NCI-H1092 treated with DMSO at 0.1 percent for 48 hours (cell line): ENCODE measurements at places on chromosomes 13 and 19.

- DNase-seq: no peak
Observed at GRCh38 chr19:14476673-14477401, 1.7 kb upstream of the PTGER1 start.

DNA sequence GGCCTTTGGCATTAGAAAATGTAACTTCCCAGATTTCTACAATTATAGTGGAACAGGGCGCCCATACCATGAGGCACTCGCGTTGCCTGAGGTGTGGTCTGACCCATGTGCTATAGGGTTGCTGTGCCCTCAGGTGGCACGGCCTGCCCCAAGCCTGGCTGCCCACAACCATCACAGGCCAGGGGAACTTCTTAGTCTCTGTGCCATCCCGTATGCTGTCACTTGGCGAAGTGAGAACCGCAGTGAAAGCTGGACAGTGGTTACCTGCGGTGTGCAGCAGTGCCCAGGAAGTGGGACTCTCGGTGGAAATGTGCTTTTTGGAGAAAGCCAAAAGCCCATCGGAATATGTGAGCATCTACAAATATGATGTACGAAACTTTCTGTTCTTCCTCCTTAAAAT lies 88.2 kb upstream of the GPR183 start:
- no peak for DNase-seq

DNA sequence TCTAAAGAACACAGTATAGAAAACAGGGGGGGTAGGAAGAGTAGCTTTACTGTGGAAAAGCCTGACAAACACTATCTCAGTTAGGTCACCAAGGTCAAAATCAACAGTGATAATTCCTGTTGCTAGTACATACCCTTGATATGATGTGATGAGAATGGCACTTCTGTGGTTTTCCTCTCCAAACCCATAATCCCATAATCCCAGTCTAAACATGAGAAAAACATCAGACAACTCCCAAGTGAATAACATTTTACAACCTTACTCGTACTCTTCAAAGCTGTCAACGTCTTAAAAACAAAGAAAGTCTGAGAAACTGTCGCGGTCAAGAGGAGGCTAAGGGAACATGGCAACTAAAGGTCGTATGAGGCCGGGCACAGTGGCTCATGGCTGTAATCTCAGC lies 137.6 kb downstream of the FOXO1 start:
- no peak for DNase-seq

DNA sequence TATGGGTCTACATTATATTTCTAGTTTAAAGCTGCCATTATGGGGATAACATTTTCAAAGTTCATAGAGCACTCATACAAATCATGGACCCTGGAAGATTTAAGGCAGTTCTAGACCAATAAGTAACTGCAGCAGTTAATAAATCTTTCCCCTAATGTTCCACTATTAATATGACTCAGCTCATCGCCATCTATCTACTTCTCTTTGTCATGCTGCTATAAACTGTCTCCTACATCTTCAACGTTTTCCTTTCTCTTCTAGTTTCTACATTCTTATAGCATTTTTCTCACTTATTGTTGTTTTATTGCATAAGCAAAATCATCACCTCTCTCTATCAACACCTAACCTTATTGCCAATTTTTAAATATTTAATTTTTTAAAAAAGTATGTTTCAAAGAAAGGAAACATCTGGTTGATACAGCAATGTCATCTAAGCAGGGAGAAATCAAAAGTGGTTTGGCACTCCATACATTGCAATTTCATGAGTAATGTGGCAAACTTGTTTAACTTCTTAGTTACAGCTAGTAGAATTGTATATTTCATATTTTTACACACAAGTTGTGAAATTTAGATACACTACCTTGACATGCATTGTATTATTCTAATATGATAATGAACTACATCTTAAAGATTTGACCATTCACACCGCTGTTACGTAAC lies 1500.4 kb upstream of the MIR17HG start:
- no peak for DNase-seq

DNA sequence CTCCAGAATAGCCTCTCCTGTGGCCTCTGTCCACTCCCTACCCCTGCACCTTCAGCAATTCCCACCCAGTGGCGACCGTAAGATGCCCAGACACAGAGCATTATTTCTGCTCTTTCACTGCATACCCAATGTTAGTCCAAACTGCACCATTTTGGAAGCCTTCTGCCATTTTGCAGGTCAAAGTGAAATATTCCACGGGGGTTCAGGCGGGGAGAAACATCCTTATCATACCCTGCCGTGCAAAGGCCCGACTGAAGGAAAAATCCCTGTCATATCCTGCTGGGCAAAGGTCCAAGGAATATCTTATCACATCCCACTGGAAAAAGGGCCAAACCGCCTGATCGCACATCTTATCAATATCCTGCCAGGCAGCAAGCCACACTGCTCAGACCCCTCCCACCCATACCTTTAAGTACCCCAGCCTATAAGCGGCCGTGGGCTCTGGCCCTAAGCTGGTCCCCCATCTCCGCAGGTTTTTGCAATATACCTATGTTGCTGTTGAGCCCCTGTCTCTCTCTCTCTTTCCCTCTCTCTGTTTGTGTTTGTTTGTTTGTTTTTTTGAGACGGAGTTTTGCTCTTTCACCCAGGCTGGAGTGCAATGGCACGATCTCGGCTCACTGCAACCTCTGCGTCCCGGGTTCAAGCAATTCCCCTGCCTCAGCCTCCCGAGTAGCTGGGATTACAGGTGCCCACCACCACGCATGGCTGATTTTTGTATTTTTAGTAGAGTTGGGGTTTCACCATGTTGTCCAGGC lies 18.2 kb downstream of the CLEC11A start:
- no peak for DNase-seq

DNA sequence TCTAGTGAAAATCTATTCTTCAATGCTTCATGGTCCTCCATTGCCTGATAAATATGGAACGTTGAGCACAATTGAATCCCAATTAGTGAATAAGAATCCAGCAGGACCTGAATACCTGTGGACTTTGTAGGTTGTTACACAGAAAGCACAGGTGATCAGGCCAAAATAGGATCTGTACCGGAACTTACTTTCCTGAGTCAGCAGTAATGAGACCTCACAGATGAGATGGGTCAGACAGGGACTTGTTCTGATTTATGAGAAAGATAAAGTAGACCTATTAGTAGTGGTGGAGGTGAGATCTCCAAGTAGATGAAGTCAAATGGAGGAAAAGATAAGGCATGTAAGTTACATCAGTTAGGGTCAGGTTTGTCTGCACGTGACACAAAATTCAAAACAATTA lies 351.1 kb downstream of the MTUS2 start:
- no peak for DNase-seq

GRCh38 chr19:35060160-35060855 lies 18.8 kb downstream of the HPN start:
- no peak for DNase-seq

GRCh38 chr13:76638882-76639281 lies 247.3 kb downstream of the KCTD12 start:
- DNase-seq: no peak
